ENCODE measurements at places on chromosomes 12 and 14.
A peak's percentile ranks its signal among the peaks of the same experiment; 100 is the strongest.

DNA sequence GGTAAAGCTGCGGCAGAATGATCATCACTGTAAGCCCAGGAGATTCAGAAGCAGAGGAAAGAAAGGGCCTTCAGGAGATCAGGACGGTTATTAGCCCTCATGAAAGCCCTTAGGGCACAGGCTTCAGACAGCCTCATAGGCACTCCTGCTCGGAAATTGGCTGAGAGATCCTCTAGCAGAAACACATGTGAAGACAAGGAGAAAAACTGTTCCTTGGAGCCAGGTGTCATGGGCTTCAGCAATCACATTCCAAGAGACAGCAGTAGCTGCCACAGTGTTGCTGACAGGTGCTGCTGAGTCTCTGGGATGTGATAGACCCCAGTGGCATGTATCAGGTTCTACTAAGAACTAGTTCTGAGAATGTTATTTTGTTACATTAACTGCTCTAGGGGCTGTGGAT lies 88.8 kb upstream of the DYRK2 start:
- no peak for DNase-seq

- no peak for DNase-seq
These were observed 454.3 kb upstream of the LMO3 start for GRCh38 chr12:17060260-17060659.

GRCh38 chr12:27539191-27539631 lies 15.2 kb downstream of the PPFIBP1 start:
- DNase-seq = peak; percentile 46

GRCh38 chr12:112964915-112965314 lies 13.4 kb upstream of the OAS2 start:
- DNase-seq = no peak

GRCh38 chr12:103422746-103423515 lies 72.8 kb downstream of the C12orf42 start:
- DNase-seq = no peak

GRCh38 chr12:19021240-19021639 lies 108.3 kb upstream of the PLEKHA5 start:
- DNase-seq = no peak

DNA sequence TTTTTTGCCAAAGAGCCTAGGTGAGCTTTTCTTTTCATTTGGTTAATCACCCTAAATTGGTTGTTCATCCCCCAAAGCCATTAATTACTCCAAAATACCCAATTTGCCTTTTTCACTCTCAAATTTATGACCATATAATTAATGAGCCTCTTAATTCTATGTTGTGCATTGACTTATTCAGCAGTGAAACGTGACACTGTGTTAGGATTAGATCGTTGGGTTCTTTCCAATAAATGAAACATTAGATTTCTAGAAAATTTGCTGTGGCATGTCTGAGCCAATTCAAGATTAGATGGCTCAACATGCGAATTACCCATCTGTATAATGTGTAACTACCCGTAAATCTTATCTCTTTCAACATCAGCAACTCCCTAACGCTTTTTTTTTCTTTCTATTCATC lies 273.4 kb downstream of the BMP4 start:
- no peak for DNase-seq

GRCh38 chr14:99718031-99718810 lies 34.1 kb downstream of the CYP46A1 start:
- DNase-seq = peak; percentile 49

DNA sequence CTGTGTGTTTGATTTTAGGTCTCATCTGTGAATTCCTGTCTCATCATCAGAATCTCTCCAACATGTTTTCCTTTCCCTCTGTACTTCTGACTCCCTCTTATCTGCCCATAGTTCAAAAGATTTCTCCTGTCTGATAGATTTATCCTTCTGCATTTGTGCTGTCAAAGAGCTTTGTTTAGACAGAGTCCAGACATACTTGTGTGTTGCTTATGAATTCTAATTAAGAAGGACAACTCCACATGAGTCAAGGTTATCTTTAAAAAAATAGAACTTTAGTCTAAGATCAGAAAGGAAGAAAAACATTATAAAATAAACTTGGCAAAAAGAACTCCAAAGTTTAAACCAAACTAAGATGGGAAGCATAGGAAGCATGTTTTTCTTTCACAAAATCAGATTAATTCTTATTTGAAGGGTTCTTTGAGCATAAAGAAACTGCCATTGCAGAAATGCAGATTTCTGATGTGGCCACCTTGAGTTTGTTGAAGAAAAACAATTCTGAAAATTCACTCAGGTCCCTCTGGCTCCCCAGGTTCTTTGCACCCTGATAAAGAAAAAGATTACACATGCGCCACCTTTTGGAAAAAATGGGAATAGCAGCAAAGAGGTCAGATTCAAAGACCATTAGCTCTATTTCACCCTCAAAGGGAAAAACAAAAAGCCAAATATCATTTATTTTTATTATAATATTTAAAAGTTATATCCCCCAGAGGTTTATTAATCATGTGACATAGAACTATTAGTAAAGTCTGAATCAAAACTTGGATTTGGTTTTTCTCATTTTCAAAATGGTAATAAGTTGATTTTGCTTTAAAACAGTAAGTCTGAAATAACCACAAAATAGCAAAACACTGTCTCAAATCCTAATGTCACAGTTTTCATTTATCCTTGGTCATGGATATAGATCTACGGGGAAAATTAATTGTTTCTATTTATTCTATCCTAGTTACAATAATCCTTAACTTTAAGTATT lies 143.7 kb upstream of the DCN start:
- DNase-seq = peak; percentile 71

DNA sequence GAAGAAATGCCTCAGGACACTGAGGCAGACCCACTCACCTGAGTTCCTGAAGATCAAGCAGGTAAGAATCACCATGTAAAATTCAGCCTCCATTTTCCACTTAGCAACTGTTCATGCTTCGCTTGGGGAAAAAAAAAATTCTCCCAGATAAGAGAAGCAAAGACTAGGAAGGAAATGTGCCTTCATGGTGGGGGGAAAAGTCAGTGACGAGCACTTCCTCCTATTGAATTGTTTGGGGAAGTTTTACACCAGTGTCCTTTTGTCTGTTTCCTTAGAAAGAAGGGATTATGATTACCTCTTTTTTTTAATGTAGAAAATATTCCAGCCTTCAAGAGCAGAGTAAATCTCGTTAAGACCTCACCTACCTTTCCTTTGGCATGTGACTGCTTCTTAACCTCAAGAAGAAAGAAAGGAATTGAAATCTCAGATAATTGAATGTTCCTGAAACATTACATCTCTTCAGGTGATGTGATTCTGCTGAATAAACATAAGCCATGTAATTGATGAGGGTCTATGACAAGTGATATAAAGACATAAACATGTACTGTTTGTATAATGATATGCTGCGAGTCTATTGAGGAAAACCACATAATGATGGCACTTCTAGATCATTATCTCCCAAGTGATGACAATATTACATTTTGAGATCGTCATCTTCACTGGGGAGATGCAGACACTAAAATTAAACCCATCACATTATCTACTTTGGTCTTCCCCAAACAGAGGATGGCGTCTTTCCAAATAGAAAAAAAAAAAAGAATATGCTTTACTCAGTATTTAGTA lies at the start of gene PTPRB:
TSS of gene PTPRB (minus strand) at position 127 of the 783 bp plus-strand sequence. CDS start at position 93, 34 bp downstream.
- DNase-seq = no peak

DNA sequence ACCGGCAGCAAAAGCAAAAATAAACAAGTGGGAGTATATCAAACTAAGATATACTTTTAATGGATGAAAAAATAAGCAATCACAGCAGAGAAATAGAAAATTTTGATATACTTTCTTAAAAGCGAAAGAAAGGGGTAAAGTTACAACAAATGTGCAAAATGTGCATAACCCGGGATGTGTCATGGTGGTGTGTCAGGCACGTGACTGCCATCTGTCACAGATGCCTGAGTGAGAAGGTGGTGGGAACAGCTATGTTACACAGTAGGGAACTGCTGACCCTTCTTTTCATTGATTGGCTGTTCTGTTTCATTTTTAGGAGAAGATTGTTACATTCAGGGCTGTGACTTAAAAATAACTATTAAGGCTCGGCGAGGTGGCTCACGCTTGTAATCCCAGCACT lies 168.1 kb upstream of the PELI2 start:
- no peak for DNase-seq

DNA sequence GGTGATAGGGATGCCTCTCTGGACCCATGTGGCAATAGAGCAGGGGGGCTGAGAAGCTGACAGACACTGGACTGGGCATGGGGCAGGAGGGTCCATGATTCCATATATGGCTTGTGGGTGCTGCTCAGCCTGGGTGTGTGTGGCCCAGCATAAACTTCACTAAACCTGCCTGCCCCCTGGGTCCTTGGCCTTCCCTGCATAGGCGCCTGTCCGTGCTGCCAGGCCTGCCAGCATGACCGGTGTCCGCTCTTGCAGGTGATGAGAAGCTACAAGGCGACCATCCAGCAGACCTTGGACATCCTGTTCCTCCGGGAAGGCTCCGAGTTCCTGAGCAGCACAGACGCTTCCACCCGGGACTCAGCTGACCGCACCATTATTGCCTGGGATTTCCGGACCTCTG lies 61.6 kb downstream of the BEGAIN start:
- DNase-seq = no peak

- DNase-seq = peak; percentile 87
These were observed 12.5 kb upstream of the ANAPC5 start for GRCh38 chr12:121364683-121365121.

DNA sequence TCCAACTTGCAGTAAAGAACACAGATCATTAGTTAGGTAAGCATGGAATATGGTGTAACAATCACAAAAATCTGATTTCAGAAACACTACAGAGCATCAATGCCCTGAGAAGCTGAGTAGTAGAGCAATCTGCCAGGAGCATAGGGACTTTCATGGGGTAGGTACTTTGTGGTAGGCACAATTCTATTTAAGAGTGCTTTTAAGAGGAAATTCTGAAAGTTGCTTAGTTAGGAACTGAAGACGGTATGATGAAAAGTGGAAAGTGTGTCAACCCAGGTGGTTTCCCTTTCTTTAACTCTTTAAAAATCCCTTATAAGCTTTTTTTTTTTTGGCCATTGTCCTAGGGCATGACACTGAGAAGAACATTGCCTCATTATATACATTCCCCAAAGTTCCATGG lies 535.7 kb upstream of the FBXO33 start:
- DNase-seq = no peak

- DNase-seq = no peak
These were observed 2.3 kb upstream of the LUM start for GRCh38 chr12:91113621-91114020.

GRCh38 chr12:75712223-75712622 lies 200.8 kb upstream of the KRR1 start:
- no peak for DNase-seq

Data from fibroblast of skin of back (primary cell).